Heart right ventricle (tissue), 16 donors: ENCODE measurements at places on chromosomes 16 and 17. TPM values are rescaled to one million over a fixed set of nuclear protein-coding genes. Genes with fewer than 3 reads are reported as not detected.

DNA sequence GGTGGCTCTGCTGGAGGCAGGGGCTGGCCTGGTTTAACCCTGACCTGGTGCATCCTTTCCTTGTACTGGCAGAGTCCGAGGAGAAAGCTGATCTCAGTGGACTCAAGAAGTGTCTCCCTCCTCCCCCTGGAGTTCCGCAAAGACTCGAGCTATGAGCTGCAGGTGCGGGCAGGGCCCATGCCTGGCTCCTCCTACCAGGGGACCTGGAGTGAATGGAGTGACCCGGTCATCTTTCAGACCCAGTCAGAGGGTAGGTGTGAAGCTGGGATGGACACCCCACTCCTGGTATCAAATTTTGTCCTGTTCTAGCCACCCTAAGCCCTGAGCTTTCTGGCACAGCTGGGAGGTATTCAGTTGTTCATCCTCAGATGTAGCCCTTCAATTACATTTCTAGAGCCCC lies 42.5 kb downstream of the IL21R start:
- DNase-seq = no peak

Gene SLC6A4
- 0.29 TPM for polyA plus RNA-seq

Gene CCL7
- polyA plus RNA-seq = not detected

Gene NPTX1
- polyA plus RNA-seq = not detected

Gene PDILT
- polyA plus RNA-seq = not detected

- no peak for DNase-seq
These were observed 73.4 kb upstream of the GPR139 start for GRCh38 chr16:20147091-20147490.

DNA sequence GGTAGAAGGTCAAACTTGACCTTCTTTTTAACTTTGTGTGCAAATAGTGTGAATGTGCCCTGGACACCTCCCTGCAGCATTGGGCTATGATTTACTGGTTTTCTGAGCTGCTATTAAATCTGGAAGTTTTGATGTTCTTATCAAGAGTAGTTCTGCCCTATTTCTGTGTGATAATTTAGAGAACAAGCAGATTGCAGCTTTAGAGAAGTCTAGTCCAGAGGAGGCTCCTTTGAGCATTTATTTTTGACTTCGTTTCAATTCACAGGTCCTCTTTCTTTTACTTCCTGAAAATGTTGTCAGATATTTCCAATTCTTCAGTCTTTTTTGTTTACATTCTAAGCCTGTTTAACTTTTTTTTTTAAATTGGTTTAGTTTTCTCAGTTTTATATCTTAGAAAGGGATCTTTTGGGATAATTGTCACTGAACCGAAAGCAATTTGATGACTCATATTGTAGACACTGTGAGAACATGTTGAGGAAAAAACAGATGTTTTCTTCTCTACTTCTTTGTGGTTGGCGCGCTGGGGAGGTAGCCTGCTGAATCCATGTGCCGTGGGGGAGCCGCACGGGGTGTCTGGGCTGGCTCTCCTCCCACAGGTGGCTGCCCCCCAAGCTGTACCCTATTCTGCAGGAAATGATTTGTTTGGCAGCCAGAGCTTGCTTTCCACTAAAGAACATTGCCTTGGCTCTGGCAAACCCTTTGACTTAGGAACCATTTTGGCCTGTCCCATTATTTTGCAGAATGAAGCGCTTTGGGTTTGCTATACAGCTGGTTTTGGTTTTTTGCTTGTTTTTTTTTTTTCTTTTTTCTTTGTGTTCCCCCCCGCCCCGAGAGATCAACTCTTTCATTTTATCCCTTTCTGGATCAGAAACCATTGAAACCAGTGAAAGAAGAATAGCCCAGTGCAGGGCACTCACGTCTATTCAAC lies 53.4 kb downstream of the MFSD11 start:
- no peak for DNase-seq

GRCh38 chr17:12734926-12735325 lies 54.4 kb upstream of the ARHGAP44 start:
- peak; percentile 76 for DNase-seq

Gene KREMEN2
- polyA plus RNA-seq = not detected

DNA sequence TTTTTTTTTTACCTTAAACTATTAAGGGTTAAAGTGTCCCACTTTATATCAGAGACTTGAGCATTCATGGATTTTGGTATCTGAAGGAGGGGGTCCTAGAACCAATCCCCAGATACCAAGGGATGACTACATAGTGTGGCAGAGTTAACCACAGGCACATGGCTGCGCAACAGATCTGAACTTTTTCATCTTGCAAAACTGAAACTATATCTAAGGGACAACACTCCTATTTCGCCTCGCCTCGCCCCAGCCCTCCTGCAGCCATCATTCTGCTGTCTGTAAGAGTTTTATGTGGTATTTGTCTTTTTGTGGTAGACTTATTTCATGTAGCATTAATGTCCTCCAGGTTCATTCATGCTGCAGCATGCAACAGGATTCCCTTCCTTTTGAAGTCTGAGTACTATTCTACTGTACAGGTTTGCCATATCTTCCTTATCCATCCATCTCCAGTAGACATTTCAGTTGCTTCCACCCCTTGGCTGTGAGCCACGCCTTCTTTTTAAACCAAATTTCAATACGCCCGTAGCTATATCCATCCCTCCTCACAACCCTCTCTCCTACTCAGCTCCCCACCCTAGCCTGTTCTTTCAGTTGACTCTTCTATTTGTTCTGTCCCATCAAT lies 53.2 kb downstream of the AMFR start:
- DNase-seq = no peak
